ENCODE measurements at places on chromosomes 6 and 20. TPM values are rescaled to one million over a fixed set of nuclear protein-coding genes. Genes with fewer than 3 reads are reported as not detected.

DNA sequence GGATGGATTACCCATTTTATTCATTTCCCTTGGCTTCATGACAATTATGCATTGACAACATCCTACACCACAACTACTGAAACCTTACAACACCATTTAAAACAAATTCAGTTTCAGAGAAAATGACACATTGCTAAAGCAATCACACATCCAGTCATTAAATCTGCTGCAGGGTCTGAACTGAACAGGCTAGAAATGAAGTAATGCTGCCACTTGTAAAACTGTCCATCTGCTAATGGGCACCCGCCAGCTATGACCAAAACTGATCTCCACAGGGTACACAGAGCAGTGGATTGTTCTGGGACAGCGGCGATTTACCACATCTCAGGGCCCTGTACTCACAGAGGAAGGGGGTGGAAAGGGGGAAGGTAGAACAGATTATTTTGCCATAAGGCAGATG is 172.9 kb upstream of the FBXL4 start:
- H3K36me3 ChIP-seq = no peaks in the 10 kb centered on the region
- H3K27me3 ChIP-seq = no peaks in the 10 kb centered on the region
- H3K27ac ChIP-seq = no peak overlapping the region
- H3K4me3 ChIP-seq = no peak overlapping the region

DNA sequence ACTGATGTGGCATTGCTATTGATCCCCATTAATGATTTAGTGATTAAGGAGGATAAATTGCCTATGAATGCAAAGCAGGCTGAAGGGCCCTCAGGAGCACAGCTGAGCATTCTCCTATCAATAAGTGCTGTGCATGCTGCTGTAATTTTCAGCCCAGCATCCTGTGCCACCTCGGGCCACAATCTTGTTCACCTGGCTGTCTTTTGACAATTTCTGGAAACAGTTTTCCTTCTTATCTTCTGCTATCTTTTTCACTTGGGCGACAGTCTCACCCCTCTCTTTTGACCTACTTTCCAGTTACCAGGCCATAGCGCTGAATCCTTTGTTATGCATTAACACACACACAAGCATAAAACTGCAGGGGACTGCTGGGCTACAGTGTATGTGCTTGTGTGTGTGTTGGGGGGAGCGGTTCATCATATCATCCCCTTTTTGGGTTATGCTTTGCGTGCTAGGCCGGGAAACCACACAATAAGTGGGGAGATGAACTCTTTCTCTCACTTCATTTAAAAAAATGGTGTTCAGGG is 60.2 kb downstream of the F13A1 start:
- no peaks in the 10 kb centered on the region for H3K27me3 ChIP-seq
- H3K36me3 ChIP-seq = no peaks in the 10 kb centered on the region
- H3K4me1 ChIP-seq = no peaks in the 10 kb centered on the region
- no peak for DNase-seq

- no peaks in the 10 kb centered on the region for H3K36me3 ChIP-seq
- H3K27me3 ChIP-seq = no peaks in the 10 kb centered on the region
- no peak overlapping the region for H3K27ac ChIP-seq
- H3K4me3 ChIP-seq = no peak overlapping the region
These were observed 54.2 kb downstream of the OPN5 start for GRCh38 chr6:47836046-47836445.

DNA sequence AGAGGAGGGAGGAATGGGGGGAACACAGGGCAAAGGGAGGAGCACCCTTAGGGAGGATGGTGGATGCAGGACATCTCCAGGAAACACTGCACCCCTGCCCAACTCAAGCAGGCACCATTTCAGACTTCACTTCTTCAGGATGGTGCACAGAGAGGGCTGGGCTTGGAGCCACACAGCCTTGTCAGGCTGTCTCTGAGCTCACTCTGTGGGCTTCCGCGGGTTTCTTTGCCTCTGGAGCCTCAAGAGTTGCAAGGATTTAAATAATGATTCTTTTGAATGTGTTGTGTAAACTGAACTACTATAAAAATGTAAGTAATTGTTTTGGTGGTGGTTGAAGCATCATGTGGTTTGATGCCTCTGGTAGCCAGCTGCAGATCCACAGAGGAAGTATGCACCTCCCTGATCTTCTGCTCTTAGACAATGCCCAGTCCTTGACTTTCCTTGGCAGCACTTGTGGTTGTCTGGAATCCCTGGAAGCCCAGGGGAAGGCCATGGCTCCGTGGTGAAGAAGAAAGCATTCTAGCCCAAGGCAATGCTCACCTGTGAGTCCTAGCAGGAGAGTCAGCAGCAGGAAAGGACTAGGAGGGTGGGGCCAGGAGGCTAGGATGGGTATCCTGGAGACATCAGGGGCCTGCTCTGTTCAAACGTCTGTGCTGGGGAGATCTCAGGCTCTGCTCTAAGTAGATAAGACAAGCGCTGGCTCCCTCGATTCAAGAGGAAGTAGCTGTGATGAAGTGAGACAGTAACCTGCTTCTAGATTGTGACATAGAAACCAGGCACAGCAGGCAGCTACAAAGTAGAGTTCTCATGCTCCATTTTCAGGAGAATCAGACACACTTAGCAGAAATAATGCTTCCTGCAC is 50.2 kb upstream of the SIRPG start:
- H3K27ac ChIP-seq = no peak overlapping the region
- DNase-seq = no peak
- no peak overlapping the region for H3K4me3 ChIP-seq
- H3K27me3 ChIP-seq = no peaks in the 10 kb centered on the region

- no peaks in the 10 kb centered on the region for H3K36me3 ChIP-seq
- no peaks in the 10 kb centered on the region for H3K4me1 ChIP-seq
- DNase-seq = peak; percentile 77
- peaks cover 31% of the 10 kb centered on the region for H3K27me3 ChIP-seq
These were observed 545 bp downstream of the FNDC1 start for GRCh38 chr6:159169557-159170332.

DNA sequence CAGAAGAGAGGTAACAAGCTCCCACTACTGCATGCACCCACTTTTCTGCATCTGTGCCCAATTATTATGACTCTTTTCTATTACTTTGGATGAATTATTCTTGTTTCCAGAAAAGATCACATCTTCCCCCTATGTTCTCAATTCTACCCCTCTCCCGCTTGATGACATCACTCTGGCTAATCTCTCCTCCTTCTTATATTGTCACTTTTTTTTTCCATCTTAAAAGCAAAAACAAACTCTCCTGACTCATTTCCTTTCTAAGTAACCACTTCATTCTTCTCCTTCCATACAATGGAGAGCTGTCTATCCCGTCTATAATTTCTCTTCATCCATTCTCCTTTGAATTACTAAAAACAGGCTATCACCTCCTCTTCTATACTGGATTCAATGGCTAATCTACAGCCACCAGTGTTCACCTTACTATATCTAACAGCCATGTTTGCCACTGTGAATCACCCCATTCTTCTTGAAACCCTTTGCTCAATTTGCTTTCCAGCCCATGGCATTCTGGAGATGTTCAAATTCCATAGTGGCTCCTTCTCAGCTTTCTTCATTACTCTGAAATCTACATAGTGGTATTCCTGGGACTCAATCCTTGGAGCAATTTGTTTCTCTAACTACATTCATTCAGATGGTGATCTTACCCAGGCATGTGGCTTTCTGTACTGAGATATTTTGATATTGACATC is 378.4 kb downstream of the ARHGAP18 start:
- DNase-seq = no peak
- H3K27me3 ChIP-seq = no peaks in the 10 kb centered on the region

GRCh38 chr6:14450133-14450504 is 332.5 kb downstream of the CD83 start:
- no peak overlapping the region for H3K4me3 ChIP-seq
- H3K36me3 ChIP-seq = peaks cover 4% of the 10 kb centered on the region
- peaks cover 3% of the 10 kb centered on the region for H3K4me1 ChIP-seq
- H3K27ac ChIP-seq = no peak overlapping the region
- H3K27me3 ChIP-seq = no peaks in the 10 kb centered on the region

GRCh38 chr20:33305589-33306057 is 22.6 kb downstream of the BPIFB1 start:
- H3K36me3 ChIP-seq = no peaks in the 10 kb centered on the region
- no peak overlapping the region for H3K27ac ChIP-seq
- no peak overlapping the region for H3K4me3 ChIP-seq

- DNase-seq = peak; percentile 4
- H3K27ac ChIP-seq = no peak overlapping the region
- no peaks in the 10 kb centered on the region for H3K27me3 ChIP-seq
- H3K4me3 ChIP-seq = no peak overlapping the region
- no peaks in the 10 kb centered on the region for H3K4me1 ChIP-seq
These were observed 186.7 kb upstream of the CST7 start for GRCh38 chr20:24762371-24762770.

GRCh38 chr20:61726979-61727378 is 338.7 kb downstream of the TAF4 start:
- no peak overlapping the region for H3K27ac ChIP-seq
- no peaks in the 10 kb centered on the region for H3K4me1 ChIP-seq
- no peak for DNase-seq
- no peaks in the 10 kb centered on the region for H3K36me3 ChIP-seq
- no peaks in the 10 kb centered on the region for H3K27me3 ChIP-seq
- no peak overlapping the region for H3K4me3 ChIP-seq

GRCh38 chr20:53853111-53853713 is 217.2 kb downstream of the BCAS1 start:
- no peak for DNase-seq
- no peaks in the 10 kb centered on the region for H3K27me3 ChIP-seq
- H3K27ac ChIP-seq = no peak overlapping the region
- no peaks in the 10 kb centered on the region for H3K4me1 ChIP-seq
- peaks cover 12% of the 10 kb centered on the region for H3K36me3 ChIP-seq

GRCh38 chr6:13725570-13725969 is 13.9 kb upstream of the RANBP9 start:
- H3K27me3 ChIP-seq = no peaks in the 10 kb centered on the region
- no peak overlapping the region for H3K4me3 ChIP-seq
- no peaks in the 10 kb centered on the region for H3K36me3 ChIP-seq
- H3K27ac ChIP-seq = no peak overlapping the region
- no peaks in the 10 kb centered on the region for H3K4me1 ChIP-seq

The ARMH2 gene
- not detected for total RNA-seq

The GMPR gene
- total RNA-seq = 0.70 TPM

The HLA-DMA gene
- 7.5 TPM for total RNA-seq

The C20orf144 gene
- 0.26 TPM for total RNA-seq
